ENCODE measurements at places on chromosomes 2 and 18. TPM values are rescaled to one million over a fixed set of nuclear protein-coding genes. Genes with fewer than 3 reads are reported as not detected.

DNA sequence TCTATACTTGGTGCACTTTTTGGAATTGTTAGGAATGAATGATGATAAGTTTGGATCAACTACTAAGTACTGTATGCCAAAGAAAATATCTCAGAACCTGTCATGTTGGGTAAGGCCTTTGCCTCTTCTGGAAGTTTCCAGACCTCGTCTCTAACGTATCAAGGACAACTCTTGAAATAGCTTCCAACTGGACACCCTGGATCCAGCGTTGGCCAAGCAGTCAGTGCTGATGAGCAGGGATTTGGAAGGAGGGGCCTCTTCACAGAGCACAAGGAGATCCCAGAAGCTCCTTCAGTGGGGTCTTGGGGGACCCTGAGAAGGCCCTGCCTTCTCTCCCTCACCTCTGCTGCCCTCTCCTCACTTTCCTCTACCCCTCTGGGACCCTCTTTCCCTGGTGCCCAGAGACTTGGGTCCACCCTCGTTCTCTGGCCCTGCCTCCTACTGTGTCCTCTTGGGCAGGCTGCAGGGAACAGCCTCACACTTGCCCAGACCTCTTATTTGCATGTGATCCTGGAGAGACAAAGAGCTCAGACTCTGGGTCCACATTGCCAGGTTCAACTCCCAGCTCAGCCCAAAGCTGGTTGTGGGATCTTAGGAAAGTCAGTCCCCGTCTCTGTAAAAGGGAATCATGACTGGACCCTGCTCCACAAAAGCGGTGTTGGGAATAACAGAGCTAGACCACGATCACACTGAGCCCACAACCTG is 145.8 kb downstream of the COL6A3 start:
- DNase-seq, result no peak

- no peak for DNase-seq
These were observed 6.3 kb downstream of the STARD7 start for GRCh38 chr2:96202152-96202854.

HOXD3 gene
- total RNA-seq, result not detected

GRCh38 chr2:150424406-150424805 is 63.1 kb downstream of the RND3 start:
- DNase-seq, result no peak

DNA sequence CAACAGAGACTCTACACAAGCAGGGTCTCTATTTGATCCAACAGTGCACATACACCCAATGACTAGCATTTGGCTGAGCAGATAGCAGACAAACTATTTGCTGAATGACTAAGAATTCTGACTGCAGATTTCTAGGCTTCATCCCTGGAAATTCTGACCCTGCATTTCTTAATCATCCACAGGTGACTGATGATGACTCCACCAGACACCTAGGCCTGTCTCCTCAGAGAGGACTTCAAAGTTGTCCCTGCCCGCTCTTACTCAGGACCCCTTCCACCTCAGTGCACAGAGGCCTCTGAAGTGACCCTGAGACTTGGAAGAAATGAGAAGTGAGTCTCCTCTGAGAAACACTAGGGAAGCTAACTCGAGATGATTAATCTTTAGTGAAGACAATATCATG is 51.3 kb downstream of the SEPTIN10 start:
- DNase-seq, result no peak

GRCh38 chr2:181058378-181059269 is 78.2 kb downstream of the UBE2E3 start:
- DNase-seq, result no peak

HRH4 gene
- not detected for total RNA-seq
